AG10803 (cell line): ENCODE measurements at places on chromosomes 7 and 10.

GRCh38 chr10:72834183-72834825, 59.2 kb upstream of the OIT3 start:
- DNase-seq = peak; percentile 74

DNA sequence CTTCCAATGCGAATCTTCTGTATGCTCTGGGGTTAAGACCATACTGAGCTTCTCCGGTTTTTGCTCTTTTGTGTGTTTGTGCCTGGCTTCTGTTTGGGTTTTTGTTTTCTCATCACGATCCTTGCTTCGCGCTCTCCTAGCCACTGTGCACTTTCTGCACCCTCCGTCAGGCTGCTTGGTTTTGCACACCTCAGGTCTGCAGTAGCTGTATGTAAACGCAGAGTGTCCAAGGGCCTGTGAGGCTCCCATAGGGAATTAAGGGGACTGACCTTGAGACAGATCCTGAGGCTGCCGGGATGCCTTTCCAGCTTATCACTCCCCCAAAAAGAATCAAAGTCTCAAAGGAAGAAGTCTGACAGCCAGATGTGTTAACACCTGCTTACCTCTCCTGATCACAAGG, 95.2 kb downstream of the PROSER2 start:
- no peak for DNase-seq

- no peak for DNase-seq
These were observed 202.7 kb downstream of the TAX1BP1 start for GRCh38 chr7:27942711-27943110.

- DNase-seq = no peak
These were observed 88.1 kb downstream of the COBL start for GRCh38 chr7:51228386-51228958.

DNA sequence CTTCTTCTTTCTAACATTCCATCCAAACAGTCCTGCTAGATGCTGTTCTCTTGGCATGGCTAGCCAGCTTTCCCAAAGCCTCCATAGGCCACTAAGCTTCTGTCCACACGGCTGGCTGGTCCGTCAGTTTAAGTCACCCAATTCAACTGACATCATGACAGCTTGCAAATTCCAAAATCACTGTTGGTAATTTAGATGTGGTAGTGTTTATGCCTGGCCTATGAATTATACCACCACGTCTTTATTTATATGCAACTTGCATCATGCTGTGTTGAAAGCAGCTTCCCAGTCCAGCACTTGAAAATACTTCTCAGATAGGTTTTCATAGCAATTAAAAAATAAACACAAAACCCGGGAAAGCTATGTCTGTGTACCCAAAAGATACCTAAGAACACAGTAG, 2.2 kb upstream of the VIM start:
- DNase-seq = no peak

- no peak for DNase-seq
These were observed 232.4 kb upstream of the FZD8 start for GRCh38 chr10:35874311-35875015.

DNA sequence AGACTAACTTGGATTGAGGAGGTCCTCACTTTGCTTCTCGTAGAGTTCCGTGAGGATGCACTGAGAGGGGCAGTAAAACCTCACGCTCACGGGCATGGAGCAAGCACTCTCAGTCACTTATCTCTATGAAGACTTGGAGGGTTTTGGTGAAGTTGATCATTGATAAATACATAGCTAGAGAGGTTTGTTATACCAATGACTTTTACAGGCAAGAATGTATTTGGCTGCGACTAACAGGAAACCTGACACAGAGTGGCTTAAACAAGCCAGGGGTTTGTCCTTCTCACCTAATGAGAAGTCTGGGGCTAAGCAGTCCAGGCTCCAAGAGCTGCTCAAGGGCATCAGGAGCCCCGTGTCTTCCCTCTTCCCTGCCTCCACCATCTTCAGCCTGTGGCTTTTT, 6.1 kb downstream of the BICC1 start:
- DNase-seq = no peak

- DNase-seq = no peak
These were observed 56.4 kb upstream of the ANKRD1 start for GRCh38 chr10:90977162-90977854.

- no peak for DNase-seq
These were observed 403.1 kb upstream of the C7orf33 start for GRCh38 chr7:148187471-148187870.

- no peak for DNase-seq
These were observed 199.5 kb downstream of the LRRN3 start for GRCh38 chr7:111290419-111290818.

GRCh38 chr7:12731214-12731656, 43.8 kb downstream of the ARL4A start:
- DNase-seq = peak; percentile 31

DNA sequence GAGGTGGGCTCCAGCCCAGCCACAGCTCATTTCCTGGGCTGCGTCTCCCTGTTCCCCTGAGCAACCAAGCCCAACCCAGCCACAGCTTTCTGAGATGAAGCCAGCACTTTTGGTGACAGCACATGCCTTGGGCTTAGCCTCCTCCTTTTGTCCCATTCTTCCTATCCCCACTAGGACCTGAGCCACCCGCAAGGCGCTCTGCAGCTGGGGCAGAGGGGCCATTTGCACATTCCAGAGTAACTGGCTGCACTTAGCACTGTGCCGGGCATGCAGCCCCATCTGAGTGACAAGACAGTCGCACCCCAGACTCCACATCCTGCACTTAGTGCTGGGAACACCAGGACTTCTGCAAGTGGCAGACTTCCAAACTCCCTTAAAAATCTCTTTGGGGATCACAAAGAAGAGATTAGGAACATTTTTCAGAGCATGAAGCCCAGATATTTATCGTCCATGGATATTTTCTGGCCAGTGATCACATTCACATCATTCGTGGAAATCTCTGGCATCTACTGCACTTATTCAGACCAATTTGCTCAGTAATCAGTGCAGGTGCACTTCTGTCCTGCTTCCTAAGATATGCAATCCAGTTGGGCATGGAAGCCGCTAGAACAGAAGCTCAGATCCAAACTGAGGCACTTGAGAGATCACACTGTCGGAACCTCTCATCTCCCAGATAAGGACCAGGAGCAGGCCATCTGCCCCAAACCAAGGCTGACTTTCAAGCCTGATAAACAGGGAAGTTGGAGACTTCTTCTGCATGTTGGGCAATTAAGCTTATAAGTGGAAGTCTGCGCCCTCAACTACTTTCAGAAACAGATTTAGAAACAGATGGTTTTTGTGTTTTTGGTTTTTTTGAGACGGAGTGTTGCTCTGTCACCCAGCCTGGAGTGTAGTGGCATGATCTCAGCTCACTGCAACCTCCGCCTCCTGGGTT, 26.4 kb downstream of the CHST15 start:
- no peak for DNase-seq

DNA sequence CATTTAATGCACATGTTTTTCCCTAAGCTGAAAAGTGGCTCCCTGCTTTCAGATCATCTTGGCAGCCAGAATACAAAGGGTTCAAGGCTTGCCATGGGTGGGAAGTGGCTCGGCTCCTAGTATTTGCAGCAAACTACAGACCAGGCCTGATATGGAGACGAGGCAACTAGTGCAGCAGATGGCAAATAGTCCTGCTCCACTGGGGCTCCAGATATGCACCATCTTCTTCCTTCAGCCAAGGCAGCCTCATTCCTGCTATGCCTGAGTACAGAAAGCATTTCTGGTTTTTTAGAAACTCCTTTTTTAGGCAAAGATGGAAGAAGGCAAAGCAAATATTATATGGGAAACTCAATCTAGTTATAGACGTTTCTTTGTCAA, 23.9 kb downstream of the LRRC4 start:
- DNase-seq = no peak

DNA sequence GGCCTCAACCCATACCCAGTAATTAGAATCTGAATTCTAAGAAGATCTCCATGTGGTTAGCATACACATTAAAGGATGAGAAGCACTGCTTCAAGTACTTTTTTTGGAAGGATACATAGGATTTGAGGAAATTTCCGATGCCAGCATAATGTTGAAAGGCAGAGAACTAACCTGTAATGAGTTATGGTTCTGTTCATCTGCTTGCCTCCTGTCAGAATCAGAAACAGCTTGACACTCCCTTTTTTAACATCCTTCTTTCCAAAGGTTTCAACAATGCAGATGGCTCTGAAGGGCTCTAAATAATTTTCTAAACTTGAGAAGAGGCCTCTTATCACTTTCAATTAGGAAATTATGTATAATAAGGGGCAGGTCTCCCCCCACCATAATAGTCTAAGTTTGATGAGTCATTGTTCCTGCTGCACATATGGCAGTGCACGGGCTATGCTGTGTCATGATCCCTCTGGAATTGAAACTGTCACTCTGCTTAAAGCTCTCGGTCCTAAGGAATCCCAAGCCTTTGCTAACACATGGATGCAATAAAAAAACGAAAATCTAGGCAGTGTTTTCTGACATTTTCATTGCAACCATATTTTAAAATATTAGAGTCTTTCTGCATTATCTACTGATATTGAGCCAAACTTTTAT, 291.2 kb upstream of the FZD1 start:
- DNase-seq = peak; percentile 53

DNA sequence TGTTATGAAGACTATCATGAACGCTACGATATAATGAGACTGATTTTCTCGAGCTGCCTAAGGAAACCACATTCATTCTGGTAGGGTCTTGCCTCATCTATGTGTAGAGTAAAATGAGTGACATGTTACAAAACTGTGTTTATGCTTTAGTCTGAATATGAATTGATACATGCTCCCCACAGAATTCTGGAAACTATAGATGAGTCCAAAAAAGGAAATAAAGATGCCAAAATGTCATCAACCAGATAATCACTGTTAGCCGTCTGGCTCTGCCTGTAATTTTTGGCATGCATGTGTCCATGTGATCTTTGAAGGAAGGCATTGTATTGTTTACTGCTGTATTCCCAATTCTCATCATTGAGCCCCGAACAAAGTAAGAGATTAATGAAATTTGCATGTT, 42.6 kb upstream of the GPR37 start:
- no peak for DNase-seq

GRCh38 chr10:89555688-89556445, 20.5 kb upstream of the SLC16A12 start:
- DNase-seq = peak; percentile 13

DNA sequence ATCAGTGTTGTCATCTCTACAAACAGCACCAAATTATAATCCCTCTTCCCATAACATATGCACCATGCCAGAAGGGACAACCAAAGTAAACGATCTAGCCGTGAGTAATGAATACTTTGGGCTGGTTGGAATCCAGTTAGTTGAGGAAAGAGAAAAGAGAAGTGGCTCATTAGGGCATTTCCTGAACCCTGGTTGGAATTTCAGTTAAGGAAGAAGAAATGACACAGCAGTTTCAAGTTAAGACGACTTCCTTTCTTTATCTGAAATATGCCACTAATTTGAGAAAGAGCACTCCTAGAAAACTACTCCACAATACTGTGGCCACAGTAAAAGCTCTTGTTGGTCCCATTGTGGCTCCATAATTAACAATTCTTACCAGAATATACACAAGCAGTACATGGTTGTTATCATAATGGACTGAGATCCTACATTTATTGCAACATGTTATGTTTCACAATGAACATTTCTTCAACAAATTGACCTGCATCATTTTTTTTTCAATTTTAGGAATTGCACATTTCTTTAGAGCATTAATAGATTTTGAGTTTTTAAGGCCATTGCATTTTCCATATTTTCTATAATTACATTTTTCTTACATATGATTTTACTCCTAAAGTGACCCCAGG, at the start of gene TFEC:
Gene TFEC, minus strand, starts transcription at position 113 of the 626 bp plus-strand sequence. CDS start 46,322 bp downstream, outside the sequence.
- peak; percentile 2 for DNase-seq

DNA sequence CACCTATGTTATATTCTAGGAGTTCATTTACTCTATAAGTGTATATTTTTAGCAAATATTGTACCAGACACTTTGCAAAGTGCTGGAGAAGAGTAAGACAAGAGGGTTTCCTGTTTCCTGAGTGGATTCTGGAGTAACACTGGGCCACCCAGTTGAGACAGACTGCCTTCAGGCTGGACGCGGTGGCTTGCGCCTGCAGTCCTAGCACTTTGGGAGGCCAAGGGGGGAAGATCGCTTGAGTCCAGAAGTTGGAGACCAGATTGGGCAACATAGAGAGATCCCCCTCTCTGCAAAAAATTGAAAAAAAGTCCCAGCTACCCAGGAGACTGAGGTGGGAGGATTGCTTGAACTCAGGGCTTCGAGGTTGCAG, 772 bp upstream of the ZSCAN25 start:
- no peak for DNase-seq

- DNase-seq = no peak
These were observed 68.2 kb downstream of the SLC13A1 start for GRCh38 chr7:123131556-123131955.

GRCh38 chr10:92689663-92690210, at the start of gene HHEX:
HHEX (plus strand) TSS chr10:92689955; CDS start chr10:92689987, 32 bp downstream.
- peak; percentile 34 for DNase-seq

GRCh38 chr10:88066876-88067275, 203.5 kb downstream of the PTEN start:
- DNase-seq = no peak

- no peak for DNase-seq
These were observed 46.8 kb downstream of the TBXAS1 start for GRCh38 chr7:139875821-139876241.

- no peak for DNase-seq
These were observed 1.7 kb upstream of the PRKCQ start for GRCh38 chr10:6581778-6582228.

DNA sequence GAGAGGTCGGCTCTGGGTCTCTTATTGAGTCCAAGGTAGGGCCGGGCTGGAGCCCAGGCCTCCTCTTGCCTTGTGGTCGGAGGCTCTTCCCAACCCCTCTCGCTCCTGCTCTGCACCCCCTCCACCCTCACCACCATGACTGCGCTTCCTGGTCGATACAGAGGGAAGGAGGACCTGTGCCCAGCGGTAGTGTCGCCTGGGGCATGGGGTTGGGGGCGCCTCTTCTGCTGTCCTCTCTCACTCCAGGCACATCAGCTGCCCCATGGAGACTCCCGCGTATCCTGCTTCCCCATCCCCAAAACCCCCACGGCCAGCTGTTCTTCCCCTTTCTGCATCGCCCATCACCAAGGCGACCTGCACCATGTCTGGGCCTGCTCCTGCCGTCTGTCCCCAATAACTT, 44.4 kb downstream of the TMEM270 start:
- DNase-seq = no peak

DNA sequence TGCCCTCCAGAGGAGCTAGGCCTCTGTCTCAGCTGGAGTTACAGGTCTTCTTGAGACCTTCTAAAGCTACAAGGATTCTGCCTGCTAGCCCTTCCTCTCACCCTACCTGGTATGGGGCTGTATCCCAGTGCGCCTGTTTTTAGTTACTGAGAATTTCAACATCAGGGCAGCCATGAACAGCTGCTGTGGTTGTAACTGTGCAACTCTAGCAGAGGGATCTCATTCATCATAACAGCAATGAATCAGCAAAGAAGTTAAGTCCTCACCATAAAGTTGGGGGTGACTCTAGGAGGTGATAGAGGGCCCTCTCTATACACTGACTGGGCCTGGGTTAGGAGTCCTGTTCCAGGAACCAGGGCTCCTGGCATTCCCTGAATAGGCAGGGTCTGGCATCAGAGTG, 14.0 kb upstream of the CDH23 start:
- peak; percentile 61 for DNase-seq

- no peak for DNase-seq
These were observed 49.1 kb downstream of the PRKCQ start for GRCh38 chr10:6530966-6531365.
